Stimulated activated CD8-positive, alpha-beta memory T cell treated with anti-CD3 and anti-CD28 coated beads, Interleukin-2, amount 100 ng/mL, for 1 hour (primary cell): ENCODE measurements at places on chromosomes 12 and 14.

GRCh38 chr12:22115711-22116110 is 69.7 kb downstream of the CMAS start:
- no peak for DNase-seq

DNA sequence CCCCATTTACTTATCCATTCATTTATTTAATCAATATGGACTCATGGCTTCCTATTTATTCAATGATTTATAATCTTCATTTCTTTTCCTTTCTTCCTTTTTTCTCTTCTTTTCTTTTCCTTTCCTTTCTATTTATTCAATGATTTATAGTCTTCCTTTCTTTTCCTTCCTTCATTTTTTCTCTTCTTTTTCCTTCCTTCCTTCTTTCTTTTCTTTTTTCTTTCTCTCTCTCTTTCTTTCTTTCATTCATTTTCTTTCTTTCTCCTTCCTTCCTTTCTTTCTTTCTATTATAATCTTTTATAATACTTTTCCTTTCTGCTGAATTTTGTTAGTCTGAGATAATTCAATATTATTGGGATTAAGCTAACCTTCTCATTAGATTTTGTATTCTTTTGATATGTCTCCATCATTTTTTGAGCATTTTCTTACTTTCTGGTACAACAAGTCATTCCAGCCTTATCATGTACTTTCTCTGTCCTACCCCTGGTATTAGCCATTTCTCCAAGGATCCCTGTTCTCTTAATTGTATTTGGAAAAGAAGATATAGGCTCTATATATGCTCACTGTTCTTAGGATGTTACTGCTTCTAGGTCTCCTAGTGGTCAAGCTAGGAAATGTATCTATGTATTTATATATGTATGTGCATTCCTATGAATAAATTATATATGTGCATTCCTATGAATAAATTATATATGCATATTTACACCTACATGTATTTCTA is 12.1 kb downstream of the LACRT start:
- no peak for DNase-seq

GRCh38 chr12:29578731-29579130 is 81.2 kb upstream of the OVCH1 start:
- no peak for DNase-seq

GRCh38 chr12:57739387-57739786 is 845 bp upstream of the AGAP2 start:
- DNase-seq = no peak

GRCh38 chr14:96876747-96877146 is 79.6 kb downstream of the VRK1 start:
- DNase-seq = no peak

GRCh38 chr14:102419716-102420115 is 57.0 kb downstream of the TECPR2 start:
- no peak for DNase-seq

- DNase-seq = no peak
These were observed 374.2 kb downstream of the PRKD1 start for GRCh38 chr14:29553427-29553826.

- DNase-seq = no peak
These were observed 71.3 kb upstream of the HECTD1 start for GRCh38 chr14:31278883-31279282.

GRCh38 chr14:20632831-20633691 is 8.4 kb downstream of the OR6S1 start:
- no peak for DNase-seq

GRCh38 chr12:107635139-107635538 is 50.5 kb upstream of the PWP1 start:
- DNase-seq = no peak

- no peak for DNase-seq
These were observed 20.3 kb downstream of the PPM1H start for GRCh38 chr12:62914443-62915203.
